ENCODE measurements at places on chromosomes 12 and 14.

GRCh38 chr14:54472315-54472714, 16.5 kb downstream of the GMFB start:
- DNase-seq = no peak

GRCh38 chr14:100104006-100104352, 38.8 kb downstream of the EVL start:
- DNase-seq = no peak

DNA sequence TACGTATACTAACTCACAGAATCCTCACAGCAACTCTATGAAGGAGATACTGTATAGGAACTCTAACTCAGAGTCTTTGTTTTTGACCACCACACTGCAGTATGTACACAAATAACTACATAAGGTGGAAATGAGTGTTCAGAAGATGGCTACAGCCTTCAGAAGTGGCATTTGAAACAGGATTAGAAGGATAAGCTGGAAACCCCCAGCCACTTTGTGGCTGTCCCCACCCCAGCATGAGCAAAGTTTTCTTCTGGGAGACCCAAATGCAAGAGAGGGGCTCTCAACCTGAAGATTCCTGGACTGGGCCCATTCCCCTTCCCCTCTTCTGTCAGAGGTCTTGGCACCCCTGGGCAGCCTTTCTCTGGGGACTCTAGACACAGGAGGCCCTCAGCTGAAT, 43.2 kb upstream of the PNMA1 start:
- no peak for DNase-seq

DNA sequence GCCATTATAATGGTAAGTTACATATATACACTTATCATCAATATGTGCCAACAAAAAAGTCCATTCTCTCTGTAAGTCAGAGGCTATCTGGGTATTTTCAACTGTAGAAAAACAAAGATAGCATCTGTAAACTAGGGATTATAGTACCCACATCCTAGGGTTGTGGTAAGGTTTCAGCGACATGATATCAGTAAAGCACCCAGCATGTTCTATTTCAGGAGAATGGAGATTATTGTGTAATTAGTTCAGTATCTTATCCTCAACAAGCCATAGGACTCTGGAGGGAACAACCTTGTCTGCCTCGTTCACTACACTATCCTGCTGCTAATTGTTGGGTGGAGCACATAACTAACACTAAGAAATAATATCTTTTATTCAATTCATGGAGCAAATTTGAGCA, 19.7 kb upstream of the CKAP4 start:
- DNase-seq = no peak

GRCh38 chr12:71312768-71313403, 126.7 kb upstream of the LGR5 start:
- DNase-seq = peak; percentile 88

GRCh38 chr12:6041891-6042290, 82.6 kb downstream of the VWF start:
- DNase-seq = no peak

GRCh38 chr12:131226345-131227265, 272.9 kb downstream of the ADGRD1 start:
- no peak for DNase-seq

Measured in epithelial cell of proximal tubule (primary cell).